ENCODE measurements at places on chromosomes 1 and 21. TPM values are rescaled to one million over a fixed set of nuclear protein-coding genes. Genes with fewer than 3 reads are reported as not detected.

The CYP4Z1 gene
- total RNA-seq, result not detected

The CAMSAP2 gene
- total RNA-seq, result 30.7 TPM

The LORICRIN gene
- total RNA-seq, result not detected

The USH2A gene
- total RNA-seq, result 0.04 TPM

The NHLH1 gene
- 1.3 TPM for total RNA-seq

The AIM2 gene
- 1.1 TPM for total RNA-seq

The HPDL gene
- 10.6 TPM for total RNA-seq

DNA sequence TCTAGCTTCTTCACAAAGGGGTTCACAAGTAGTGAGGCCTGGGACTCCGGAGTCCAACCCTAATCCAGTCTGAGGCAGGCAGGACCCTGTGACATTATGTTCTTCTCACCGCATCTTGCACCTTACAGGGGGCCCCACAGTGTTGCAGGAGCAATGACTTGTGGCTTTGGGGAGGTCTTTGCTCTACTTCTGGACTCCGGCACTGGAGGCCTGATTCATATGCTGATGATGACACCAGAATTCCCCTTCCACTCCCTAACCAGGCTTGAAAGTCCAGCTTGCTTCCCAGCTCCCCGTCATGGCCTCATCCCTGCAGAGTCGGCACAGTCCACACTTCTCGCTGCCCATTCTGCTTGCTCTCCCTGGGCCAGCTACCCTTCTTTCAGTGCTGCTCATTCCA is 96.3 kb upstream of the SLC44A3 start:
- DNase-seq, result no peak
- no peak overlapping the region for H3K4me3 ChIP-seq
- H3K36me3 ChIP-seq, result no peaks in the 10 kb centered on the region

- H3K4me3 ChIP-seq, result no peak overlapping the region
- no peak for DNase-seq
- H3K36me3 ChIP-seq, result no peaks in the 10 kb centered on the region
- no peaks in the 10 kb centered on the region for H3K4me1 ChIP-seq
- H3K27me3 ChIP-seq, result no peaks in the 10 kb centered on the region
These were observed 83.3 kb downstream of the GABPA start for GRCh38 chr21:25818121-25818520.

DNA sequence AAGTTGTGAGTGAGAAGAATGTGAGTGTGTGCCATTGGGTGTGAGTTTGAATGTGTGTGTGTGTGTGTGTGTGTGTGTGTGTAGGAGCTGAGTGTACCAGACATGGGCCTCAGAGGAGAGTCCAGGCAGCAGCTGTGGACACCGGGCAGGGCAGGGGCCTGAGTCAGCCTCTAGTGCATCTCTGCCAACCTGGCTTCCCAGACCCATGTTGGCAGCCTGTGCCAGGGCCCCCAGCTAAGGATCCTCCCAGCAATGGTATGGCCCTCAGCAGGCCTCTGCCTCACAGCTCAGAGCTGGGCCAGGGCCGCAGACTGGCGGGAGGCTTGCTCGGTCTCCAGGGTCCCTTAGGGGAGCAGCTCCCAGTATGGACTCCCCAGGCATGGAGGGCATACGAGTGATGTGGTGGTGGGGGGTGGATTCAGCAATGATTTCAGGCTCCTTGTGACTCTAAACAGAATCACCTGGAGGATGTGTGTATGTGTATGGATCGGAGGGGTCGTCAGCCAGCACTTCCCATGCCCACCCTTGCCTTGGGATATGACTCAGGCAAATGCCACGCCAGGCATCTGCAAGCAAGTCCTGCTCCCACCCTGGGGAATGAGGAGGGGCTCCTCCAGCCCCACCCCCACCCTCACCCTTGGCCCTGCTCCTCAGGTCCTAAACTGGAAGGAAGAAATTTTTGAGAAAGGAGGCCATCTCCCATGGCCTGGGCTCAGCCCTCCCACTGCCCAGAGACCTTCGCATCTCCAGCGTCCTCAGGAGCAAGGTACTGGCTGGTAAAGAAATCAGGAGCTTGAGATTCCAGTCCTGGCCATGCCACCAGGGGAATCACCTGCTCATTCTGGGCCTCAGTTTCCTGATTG is 1.8 kb upstream of the FOXO6 start:
- peaks cover 19% of the 10 kb centered on the region for H3K27me3 ChIP-seq
- no peak overlapping the region for H3K27ac ChIP-seq
- no peaks in the 10 kb centered on the region for H3K36me3 ChIP-seq
- H3K4me1 ChIP-seq, result no peaks in the 10 kb centered on the region
- H3K4me3 ChIP-seq, result no peak overlapping the region

- no peak overlapping the region for H3K4me3 ChIP-seq
- H3K36me3 ChIP-seq, result no peaks in the 10 kb centered on the region
- H3K27ac ChIP-seq, result no peak overlapping the region
- no peaks in the 10 kb centered on the region for H3K4me1 ChIP-seq
- no peaks in the 10 kb centered on the region for H3K27me3 ChIP-seq
These were observed 34.8 kb downstream of the KCNAB2 start for GRCh38 chr1:6080469-6080868.

All from H9 (cell line).